Vagina (tissue), 2 donors: ENCODE measurements at places on chromosomes 13 and 19.

- no peak for DNase-seq
These were observed 216.3 kb downstream of the B3GLCT start for GRCh38 chr13:31416066-31416465.

DNA sequence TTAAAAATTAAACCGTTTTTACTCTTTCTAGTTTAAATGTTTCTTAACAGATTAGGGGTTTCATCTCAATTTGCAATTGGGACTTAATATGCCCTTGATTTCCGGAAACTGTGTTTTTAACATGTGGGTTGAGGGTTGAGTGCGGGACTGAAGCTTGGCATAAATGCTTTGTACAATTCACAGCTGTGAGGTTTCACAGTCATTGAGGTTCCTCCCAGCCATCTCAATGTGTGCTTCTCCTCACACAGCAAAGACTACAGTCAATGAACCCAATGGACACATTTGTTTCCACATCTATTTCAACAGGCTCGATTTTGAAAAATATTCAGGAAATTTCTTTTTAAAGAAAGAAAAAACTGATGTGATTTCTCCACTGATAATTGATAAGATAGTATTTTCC is 328.6 kb downstream of the TBC1D4 start:
- DNase-seq = no peak

DNA sequence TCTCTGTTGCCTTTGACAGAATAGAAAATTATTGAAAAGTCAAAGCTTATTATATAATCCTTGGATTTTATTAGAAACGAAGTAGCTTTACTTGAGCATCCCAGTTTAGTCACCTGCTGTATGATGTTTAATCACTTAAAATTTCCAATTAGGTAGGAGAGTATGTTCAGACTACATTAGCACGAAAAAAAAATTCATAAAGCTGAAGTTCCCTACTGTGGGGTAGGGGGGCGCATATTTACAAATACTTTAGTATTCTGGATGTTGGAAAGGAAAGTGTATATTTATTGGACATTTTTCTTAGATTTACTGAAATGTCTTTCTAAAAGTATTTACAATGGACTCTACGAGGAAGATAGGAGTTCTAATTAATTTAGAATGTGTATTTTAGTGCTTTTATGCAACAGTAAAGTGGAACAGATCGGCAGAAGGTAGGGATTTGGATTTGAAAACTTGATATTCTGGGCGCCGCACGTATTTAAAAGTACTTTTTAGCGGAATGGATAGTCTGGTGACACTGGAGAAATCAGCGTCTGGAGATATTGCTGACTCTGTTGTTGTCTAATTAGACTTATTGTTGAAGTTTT is 1.9 kb downstream of the CDK8 start:
- DNase-seq = no peak

- DNase-seq = no peak
These were observed 10.0 kb downstream of the ATP7B start for GRCh38 chr13:52001120-52001731.
